ENCODE measurements at places on chromosomes 5 and 9.

DNA sequence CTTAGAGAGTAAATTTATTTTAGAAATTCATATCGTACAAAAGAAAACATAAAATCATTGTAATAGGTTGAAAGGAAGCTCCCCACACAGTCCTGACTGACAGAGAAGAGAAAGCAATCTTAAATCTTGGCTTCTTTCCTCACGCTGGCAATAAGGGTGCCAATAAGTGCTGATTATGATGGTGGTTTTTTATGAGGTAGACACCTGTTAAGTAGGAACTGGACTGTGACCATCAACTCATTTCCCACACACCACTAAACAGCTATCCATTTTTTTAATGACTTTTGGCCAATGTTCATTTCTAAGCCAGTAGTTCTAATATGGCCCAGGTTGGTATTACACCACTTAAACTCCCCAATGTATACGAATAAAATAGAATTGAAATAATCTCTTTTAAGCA is 893.5 kb upstream of the NUDT12 start:
- DNase-seq = peak; percentile 69

DNA sequence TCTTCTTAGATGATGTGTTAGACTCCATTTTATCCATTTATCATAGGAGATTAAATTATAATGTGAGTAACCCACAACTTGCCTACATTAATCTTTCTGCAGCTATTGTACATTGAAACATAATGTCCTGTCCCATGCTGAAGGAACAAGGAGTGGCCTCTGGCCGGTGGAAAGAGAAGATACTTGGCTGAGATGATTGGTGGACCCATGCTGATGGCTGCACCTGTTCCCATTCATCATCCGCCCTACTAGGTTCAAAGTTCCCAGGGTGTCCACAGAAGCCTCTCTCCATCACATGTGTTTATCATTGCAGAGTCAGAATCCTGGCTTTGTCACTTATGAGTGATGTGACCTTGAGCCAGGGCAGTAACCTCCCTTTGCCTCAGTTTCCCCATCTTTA is 24.7 kb downstream of the FBXL7 start:
- DNase-seq = no peak

- DNase-seq = no peak
Observed at GRCh38 chr5:149341876-149342275, 3.4 kb upstream of the GRPEL2 start.

GRCh38 chr9:99433555-99433954 is 211.5 kb downstream of the SEC61B start:
- DNase-seq = no peak

GRCh38 chr9:75181750-75182149 is 93.4 kb downstream of the OSTF1 start:
- DNase-seq = no peak

- DNase-seq = no peak
Observed at GRCh38 chr5:168887931-168888330, 308.8 kb upstream of the PANK3 start.

DNA sequence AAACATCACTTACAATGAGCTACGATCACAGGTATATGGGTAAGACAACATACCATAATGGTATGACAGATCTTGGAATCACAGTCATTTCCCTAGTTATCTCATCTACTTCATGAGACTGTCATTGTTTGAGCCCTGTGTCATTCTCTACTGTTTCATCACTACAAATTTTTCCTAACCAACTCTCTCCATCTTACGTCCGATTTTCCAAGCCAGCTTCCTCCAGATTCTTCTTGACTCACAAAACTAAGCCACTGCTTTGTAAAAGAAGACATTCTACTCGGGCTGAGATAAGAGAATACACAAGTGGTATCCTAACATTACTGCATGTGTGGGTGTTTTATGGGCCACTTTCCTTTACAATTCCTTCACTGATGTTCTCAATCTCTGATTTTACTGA is 49.6 kb downstream of the SERINC5 start:
- no peak for DNase-seq

DNA sequence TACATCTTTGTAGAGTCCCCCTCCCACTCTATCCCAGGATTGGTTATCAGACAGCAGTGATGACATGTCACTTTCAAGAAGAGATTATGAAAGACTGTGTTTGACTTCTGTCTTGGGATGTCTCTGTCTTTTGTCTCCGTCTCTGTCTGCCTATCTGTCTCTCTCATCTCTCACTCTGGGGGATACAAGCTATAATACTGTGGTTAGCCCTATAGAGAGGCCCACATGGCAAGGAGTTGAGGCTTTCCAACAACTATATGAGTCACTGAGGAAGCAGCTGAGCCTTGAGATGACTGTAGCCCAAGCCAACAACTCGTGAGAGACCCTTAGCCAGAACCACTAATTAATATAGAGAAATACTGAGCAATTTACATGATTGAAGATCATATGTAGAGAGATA is 284.8 kb downstream of the PDE4D start:
- DNase-seq = peak; percentile 27

GRCh38 chr5:168780888-168781287 is 201.7 kb upstream of the PANK3 start:
- no peak for DNase-seq

GRCh38 chr9:18516965-18517364 is 43.0 kb downstream of the ADAMTSL1 start:
- no peak for DNase-seq

DNA sequence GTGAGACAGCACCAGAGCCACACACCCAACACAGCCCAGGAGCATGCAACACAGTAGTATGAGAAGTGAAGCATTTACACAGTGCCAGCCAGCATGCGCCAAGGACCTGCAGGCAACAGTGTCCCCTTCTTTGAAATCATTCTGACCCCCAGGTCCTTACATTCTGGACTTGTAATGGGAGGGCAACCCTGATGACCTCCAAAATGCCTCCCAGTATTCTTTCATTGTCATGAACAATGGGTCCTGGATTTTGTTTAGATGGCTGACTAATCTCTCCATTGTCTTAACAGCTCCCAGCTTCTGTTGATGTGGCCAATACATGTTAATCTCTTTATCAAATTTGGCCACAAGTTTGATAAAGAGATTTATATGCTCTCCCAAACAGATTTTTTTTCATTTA is 417.1 kb downstream of the DMRTA1 start:
- DNase-seq = no peak

DNA sequence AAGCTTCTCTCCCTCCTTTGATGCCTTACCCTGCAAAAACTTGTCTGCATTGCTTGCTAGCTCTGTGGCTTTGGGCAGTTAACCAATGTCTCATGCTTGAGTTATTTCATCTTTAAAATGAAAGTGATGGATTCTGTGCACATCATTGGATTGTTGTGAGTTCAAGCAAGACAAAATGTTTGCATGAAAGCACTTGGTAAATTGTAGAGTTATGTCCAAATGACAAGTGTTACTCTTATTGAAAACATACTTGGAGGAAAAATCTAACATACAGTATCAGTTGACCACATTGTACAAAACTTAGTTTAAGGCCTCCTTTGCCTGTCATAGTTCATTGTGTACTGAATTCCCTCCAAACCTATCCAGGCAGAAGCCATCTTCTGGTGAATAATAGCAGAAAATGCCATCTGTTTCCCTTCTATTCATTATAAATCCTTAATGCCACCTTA is 30.0 kb downstream of the TGFBR1 start:
- peak; percentile 50 for DNase-seq

DNA sequence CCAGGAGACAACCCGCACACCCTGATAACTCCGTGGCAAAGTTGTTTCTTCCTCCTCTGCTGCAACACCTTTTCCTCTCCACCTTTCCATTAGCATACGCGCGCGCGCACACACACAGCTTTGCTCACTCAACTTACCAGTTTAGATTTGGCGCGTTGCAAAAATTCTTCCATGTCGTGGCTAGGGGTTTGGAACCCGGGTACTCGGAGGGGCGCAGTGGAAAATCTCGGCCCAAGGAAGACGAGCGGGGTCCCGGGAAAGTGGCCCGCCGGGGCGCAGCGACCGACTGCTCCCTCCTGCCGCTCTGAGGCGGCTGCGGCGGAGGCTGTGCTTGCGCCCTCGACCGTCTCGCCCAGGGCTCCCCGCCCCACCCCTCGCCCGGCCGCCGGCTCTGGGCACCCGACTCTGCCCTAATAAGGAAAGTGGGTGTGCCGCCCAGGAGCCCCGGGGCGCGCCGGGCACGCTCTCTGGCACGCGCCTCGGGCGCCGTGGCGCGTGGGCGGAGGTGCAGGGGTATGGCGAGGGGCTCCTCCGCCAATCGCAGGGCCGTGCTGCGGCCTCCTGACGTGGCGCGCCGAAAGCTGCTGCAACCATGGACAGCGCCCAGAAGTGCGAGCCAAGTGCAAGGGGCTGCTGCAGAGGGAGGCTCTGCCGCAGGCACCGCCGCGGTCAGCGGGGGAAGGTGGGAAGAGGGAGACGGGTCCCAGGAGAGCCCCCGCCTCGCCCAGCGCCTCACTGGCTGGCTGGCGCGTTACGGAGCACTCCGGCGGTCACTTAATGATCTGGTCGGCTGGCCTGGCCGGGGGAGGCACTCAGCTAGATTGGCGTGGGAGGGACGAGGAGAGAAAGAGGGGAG is at the start of gene PRUNE2:
TSS of gene PRUNE2 (minus strand) at position 324 of the 856 bp plus-strand sequence. CDS start at position 173, 151 bp downstream.
- DNase-seq = no peak

DNA sequence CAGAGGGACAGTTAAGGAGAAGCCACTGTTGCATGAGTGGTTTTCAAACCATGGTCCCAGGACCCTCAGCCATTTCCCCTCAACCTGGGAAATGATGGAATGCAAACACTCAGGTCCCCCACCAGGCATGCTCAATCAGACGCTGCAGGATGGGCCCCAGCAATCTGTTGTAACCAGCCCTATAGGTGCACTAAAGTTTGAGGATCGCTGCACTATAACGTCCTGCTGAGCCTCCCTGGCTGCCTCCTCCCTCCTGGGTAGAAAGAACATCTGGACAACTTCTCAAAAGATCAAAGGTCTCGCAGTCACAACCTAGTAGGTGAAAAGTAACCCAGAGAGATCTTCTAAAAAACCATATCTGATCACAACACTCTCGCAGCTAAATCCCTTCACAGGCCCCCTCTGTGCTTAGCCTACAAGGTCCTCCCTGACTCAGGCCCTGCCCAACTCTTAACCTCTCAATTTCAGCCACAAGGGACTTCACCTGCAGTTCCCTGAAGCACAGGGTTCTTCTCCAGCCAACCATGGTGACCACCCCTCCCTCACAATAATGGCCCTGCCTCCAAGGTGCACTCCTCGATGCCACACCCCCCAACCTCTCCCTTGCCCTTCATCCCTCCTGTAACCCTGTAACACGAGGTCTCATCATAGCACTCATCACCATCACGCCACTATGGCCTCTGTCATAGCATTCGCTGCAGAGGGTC is 3.5 kb downstream of the SHB start:
- DNase-seq = no peak

DNA sequence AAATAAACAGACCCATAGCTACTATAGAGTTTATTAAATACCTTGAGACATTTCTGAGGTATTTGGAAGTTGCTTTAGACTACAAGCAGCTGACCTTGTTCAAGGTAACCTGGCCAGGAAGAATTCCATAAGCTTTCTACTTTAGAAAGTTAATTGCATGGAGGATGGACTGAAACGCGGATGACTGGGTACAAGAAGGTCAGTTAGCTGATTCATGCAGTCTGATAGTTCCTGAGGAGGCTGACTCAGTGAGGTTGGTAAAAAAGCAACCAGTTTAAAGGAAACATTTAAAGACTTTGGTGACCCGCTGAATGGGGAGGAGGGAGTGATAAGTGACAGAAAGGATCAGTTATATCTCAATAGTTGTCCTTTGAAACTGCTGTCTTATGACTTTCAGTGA is 670.1 kb upstream of the CDH9 start:
- no peak for DNase-seq

DNA sequence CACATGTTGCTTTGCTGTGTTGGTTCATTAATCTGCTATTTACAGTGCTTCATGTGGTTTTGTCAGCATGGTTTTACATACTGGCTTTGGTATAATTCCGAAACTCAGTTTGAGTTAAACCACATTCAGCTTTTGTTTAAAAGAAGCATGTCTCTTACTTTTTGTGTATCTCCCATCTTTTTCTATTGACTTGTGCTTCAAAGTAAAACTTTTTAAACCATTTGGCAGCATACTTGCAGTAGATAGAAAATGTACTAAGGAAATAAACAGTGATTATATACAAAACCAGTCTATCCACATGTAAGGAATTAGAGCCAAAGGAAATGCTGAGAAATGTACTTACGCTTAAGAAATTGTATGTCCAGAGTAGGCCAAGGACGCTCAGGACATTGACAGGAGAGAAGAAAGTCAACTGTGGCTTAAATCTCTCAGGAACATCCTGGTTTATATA is 286.9 kb downstream of the ARHGEF28 start:
- DNase-seq = no peak

DNA sequence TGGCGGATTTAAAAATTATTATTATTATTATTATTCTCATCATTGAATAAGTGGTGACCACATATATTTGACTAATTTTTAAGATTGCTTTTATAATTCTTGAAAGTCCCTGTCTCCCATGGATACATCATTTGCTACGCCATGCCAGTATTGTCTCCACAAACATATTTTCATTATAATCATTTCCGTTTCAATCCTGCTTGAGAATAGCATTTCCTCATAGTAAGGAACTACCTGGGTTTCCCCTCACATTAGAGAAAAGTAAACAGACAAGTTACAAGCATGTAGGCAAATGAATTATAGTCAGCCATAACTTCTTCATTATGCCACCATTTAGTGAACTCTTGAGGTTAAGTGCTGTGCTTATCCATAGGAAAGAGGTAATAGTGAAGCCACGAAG is 276.6 kb downstream of the NFIB start:
- no peak for DNase-seq

DNA sequence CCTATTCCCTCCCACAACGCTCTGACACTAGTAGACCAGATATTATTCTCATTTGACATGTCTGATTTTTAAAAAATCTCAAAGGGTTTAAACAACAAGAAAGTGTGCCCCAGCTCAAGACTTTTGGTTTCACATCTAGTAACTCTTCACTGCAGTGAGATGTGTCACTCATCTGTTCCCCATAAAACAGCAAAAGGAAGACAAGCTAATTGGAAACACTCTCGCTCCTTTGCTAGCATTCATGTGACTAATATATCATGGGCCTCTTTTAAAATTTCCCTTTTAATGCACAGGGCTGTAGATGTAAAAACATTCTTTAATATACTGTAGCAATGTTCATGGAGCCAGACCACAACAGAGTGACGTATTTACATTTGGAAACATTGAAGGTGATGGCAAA is 372.6 kb downstream of the ZNF608 start:
- DNase-seq = no peak

DNA sequence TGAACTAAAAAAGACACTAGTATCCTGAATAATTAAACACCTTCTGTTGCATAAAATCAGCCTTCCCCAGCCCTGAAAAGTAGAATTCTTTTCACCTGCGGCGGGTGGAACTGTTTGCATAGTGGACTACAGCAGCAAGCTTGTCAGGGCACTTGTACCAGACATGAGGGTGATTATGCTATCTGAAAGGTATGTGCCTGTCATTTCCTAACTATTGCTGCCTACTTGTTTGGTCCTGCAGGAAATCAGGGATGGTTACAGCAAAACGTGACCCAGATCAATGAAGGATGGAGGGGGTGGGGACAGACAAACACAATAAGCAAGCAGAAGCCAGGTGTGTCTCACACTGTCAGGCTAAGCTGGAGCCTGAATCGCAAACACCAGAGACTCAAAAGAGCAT is 385.6 kb downstream of the MLLT3 start:
- DNase-seq = no peak

GRCh38 chr5:10262121-10262774 is 12.2 kb downstream of the CCT5 start:
- DNase-seq = no peak
